Neuronal stem cell (in vitro differentiated cells): ENCODE measurements at places on chromosomes 1 and 21.

DNA sequence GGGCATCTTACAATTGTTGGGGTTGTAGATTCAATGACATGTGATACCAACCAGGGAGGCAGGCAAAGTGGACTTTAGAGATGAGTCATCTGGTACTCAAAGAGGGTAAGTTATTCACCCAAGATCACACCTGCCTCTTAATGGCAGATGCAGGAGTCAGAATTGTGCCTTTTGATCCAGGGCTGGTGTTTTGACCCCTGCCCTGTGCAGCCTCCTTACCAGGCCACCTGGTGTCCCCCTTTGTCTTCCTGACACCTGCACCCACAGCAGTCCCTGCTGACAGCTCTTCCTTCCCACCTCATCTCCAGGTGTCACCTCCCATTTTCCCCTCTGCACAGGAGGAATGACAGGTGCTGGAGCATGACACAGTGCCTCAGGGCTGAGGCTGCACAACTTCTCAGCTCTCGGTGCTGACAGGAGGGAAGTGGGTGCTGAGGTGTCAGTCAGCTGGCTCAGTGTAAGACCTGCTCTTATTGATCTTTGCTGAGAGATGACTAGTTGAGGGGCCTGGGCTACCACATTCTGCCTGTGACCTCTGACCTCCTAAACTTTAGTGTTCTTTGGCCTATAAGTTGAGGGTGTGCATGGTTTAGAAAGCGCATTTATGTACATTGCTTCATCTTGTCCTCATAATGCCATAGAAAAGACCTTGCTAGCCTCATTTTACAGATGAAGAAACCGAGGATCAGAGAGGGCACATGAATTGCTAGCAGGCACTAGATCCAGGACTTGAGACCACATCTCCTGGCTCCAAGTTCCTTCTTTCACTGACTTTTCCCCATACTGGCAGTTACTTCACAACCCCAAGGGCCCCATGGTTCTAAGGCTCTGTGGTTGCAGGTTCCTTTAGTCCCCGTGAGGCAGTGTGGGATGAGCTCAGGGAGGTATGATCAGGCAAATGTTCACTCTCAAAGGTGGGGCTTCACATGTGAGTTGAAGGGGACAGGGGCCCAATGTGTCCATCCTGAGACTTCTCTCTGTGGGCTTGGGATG, 31.3 kb downstream of the CACNA1E start:
- no peak for DNase-seq

DNA sequence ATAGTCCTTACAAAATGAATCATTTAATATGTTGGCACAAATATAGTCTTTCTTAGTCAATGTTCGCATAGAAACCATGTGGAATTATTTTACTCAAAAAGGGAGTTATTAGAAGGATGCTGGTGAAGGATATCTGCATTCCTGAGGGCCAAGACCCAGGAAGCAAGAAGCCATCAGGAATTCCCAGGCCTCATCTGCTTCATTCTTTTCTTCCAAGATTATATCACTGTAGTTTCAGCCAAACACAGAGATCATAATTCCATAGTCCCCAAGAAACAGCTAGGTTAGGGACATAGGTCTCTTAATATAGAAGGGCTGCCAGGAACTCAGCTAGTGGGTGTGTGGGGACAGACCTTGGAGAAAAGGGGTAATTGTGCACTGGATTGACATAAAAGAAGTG, 28.6 kb upstream of the DISC1 start:
- no peak for DNase-seq

DNA sequence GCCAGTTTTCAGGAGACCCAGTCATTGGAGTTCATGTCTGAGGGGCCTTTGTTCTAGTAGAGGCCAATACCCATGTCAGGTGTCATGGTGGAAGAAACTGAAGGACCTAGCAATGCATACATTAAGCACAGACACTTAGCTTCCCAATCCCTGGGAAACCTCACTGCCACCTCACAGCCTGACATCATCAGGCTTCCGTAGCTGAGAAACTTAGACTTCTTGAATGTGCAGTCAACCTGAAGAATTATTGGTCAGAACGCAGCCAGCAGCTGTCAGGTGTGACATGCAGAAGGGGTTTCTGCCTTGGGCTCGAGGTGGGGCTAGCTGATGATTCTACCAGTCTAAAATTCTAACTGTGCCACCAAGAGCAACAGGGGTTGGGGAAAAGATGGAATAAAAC, 1.9 kb upstream of the ITPKB start:
- no peak for DNase-seq

DNA sequence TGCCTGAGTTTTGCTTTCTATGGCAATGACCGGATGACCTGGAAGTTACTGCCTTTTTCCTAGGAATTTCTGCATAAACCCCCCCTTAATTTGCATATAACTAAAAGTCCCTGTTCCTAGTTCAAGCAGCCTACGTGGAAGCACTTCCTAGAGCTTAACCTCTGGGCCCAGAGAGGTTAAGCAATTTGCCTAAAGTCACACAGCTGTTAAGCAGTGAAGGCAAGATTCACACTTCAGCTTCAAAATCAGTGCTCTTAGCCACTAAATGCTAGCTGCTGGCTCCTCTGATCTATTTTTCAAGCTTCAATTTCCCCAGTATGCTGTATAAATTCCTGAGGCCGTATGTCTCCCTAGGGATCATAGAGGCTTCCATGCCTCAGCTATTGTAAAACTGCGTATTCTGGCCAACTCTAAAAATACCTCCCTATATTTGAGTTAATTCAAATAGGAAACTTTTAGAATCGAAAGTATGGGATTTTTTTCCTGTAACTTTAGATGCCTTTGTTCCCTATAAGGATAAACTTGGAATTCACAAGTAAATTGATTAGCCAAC, 53.1 kb upstream of the CD5L start:
- no peak for DNase-seq

DNA sequence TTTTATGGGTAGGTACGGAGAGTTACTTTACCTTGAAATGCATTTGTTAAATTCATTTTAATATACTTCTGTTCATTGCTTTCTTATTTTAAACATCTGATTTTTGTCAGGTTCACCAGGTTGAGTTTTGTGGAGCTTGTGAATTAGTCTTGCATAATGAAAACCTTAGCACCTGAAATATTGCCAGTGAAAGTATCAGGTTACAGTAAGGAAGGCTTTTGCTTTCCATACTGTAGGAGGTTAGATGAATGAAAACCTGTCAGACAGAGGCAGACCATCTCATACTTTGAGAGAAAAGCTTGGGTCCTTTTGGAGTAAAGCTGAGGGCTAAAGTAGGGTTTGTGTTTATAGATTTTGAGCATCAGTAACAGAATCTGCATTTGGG, 34.7 kb downstream of the THRAP3 start:
- DNase-seq, result no peak
